GM04503 (cell line): ENCODE measurements at places on chromosomes 1 and 21.
A peak's percentile ranks its signal among the peaks of the same experiment; 100 is the strongest.

GRCh38 chr1:153798468-153798780 lies 23.2 kb downstream of the SLC27A3 start:
- DNase-seq = no peak

- DNase-seq = no peak
Observed at GRCh38 chr1:2383576-2383975, 7.8 kb downstream of the MORN1 start.

DNA sequence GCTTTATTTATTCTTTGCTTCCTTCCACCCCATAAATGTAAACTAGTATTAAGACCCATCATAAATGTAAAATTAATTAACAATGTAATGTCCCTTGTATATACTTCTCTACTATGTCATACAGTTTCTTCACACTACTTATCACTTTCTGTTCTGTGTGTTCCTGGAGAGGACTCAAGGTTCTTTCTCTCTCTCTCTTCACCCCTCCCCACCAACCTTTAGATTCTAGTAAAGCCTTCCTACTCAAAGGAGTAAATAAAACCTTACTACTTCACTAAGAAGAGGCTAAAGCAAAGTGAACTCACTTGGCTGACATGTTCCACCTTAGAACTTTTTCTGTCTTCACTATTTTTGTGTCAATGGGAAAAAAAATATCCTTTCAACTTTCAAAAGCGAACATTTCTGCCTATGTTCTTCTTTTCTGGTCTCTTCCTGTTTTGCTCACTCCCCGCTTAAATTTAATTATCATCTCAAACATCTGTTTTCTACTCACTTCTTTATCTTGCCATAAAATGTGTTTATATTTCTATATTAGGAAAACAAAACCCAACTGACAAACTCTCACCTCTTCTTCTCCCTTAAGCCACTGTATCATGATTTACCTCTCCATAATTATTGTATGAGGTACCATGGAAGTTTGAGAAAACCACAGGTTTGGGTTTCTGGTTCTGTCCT lies 260.3 kb downstream of the DPYD start:
- no peak for DNase-seq

GRCh38 chr1:38246955-38247952 lies 200.7 kb upstream of the POU3F1 start:
- DNase-seq = peak; percentile 20

DNA sequence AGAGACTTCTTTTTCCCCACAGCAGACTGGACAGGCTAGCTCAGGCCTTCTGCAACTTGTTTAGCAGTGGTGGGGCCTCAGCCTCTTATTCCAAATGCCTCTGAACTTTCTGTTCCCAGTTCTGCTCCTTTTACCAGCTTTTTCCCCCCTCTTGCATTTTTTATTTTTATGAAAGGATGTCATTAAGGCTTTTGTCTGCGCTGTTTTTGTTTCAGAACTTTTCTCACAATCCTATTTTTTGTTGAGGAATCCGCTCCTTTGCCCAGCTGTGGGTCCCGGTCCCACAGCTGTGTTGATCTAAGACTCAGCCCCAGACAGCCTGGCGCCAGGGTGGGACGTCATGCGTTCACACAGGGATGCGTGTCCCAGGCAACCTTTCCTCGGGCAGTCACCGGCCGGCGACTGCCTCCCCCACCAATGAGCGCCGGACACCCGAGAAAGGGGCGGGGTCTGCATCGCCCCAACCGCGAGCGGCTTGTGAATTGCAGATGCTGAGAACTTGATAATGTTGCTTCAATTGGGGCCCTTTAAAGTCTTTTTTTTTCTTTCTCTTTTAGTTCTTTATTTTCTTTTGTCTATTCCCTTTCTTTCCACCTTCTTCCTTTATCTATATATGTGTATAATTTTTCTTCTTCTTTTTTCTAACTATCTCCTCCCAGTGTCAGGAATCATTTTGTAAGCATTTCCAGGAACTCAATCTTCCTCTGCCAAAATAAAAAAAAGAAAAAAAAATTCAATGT lies 3.0 kb upstream of the ID3 start:
- peak; percentile 95 for DNase-seq

- no peak for DNase-seq
Observed at GRCh38 chr1:41318135-41318534, 43.1 kb upstream of the FOXO6 start.

DNA sequence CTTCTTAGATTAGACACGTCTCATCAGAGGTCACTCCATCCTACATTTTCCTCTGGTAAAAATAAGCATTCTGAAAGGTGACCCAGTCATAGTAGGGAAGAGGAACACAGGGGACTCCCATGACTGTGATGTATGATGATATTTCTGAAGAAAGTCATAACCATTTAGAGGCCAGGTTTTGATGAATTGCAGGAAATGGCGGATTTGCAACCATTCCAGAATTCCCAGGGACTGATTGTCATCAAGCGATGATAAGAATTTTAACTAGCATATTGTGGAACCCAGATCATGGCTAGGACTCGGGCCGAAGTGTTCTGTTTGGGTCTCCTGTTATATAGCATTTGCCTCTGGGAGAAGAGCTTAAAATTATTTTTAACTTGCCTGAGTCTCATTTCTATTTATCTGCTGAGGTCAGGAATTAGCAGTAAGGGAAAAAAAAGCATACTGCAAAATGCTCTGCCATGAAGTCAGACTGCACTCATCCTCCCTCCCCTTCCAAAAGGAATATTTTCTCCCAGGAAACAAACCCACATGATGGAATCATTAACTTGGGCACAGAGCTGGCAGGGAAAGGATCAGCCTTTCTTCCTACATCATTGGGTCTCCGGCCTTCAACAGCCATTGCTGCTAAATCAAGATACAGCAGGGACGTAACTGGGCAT lies 286.7 kb downstream of the HLX start:
- no peak for DNase-seq

- DNase-seq = no peak
Observed at GRCh38 chr1:53728702-53729455, 10.1 kb downstream of the GLIS1 start.

GRCh38 chr1:215863796-215864195 lies 296.7 kb downstream of the KCTD3 start:
- DNase-seq = no peak

- no peak for DNase-seq
Observed at GRCh38 chr1:240646571-240647240, 34.8 kb upstream of the GREM2 start.

- DNase-seq = no peak
Observed at GRCh38 chr1:228140724-228141225, 696 bp downstream of the GUK1 start.

DNA sequence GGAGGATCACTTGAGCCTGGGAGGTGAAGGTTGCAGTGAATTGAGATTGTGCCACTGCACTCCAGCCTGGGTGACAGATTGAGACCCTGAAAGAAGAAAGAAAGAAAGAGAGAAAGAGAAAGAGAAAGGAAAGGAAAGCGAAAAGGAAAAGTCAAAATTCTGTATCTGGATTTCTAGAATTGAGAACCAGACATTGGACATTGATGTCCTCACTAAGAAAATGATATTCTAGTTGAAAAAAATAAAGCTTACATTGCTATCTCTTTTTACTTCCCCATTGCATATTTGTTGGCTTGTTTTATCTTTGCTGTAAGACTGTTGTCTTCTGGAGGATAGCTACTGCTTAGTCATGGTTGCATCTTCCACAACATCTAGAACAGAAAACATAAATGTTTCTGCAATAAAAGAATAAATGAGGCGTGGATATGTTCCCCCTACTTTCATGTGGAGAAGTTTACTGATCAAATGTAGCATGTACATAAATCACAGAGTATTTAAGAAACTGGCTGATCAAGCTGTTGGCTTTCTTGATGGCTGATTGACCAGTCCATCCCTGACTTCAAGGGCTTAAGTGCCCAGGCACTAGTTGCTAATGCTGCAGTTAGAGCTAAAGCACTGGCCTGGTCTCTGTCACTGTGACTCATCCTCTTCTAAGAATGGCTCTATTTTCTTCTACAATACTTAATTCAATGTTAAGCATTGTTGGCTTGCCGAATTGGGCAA lies 17.7 kb downstream of the CD53 start:
- no peak for DNase-seq

DNA sequence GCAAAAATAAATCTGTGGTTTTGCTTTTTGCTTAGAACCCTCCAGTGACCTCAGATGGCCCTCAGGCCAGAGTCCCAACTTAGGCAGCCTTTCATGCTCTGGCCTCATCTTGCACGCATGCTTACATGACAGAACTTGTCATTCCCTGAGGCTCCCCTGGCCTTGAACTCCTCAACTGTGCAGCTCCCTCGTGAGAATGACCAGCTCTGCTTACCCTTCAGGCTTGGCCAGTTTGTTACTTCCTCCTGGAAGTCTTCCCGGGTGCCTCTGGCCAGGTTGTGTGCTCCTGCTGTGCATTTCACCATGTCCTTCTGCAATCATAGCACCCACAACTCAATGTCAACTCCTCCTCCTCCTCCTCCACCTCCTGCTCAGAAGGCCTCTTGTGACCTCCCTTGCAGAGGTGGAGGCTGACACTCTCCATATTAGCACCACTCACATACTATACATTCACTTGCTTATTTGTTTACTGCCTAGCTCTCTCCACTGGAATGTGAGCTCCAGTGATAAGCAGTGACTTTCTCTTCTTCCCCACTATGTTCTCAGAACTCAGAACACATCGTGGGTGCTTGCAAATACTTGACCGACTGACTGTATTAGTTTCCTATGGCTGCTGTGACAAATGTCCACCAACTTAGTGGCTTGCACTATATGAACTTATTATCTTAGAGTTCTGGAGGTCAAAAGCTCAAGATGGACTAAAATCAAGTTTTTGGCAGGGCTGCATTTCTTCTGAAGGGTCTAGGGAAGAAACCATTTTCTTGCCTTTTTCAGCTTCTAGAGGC lies 41.9 kb downstream of the RCSD1 start:
- DNase-seq = no peak

DNA sequence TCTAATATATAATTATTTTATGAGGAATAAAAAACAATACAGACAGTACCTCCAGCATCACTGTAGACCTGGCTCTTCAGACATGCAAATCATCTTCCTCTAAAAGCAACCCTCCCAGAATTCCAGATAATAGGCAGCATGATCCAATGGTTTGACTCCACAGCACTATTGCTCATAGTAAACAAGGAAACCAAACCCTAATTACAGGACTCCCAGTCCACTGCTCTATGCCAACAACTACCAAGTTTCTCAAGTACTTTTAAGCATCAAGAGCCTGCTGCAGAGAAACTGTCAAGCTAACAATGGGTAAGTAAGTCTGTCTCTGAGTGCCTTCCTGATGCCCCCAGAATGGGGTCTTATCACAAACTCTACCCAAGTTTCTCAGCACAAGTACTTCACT lies 57.2 kb downstream of the EYA3 start:
- DNase-seq = no peak

DNA sequence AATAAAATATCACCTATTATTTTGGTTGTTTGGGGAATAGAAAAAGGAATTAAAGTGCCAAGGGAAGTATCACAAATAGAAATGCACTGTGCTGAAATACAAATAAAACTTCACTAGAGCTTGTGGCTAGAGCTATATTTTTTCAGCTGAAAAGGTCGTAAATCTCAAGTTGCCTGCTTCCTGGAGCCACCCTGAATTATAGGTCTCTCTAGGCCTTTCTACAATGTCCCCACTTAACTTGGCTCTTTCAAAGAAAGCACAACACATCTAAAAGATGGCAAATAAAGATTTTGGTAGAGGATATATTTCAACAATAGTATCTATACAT lies 5.0 kb upstream of the RNF2 start:
- no peak for DNase-seq

DNA sequence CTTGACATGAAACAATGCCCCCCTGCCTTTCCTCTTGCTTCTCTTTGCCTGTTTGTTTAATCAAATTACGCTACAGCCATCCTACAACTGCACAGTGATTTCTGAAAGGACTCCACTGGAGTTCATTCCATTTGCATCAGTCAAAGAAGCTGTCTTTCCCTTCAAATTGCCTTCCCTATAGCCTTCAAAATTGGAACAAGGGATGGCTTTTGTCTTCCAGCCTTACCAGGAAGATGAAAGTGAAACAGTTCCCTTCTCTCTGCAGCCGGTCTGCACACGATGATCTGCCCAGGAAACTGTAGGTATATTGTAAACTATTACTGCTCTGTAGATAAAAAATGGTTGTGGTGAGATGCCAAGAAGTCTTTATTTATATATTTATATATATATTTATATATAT lies 65.6 kb upstream of the ETS2 start:
- DNase-seq = no peak

DNA sequence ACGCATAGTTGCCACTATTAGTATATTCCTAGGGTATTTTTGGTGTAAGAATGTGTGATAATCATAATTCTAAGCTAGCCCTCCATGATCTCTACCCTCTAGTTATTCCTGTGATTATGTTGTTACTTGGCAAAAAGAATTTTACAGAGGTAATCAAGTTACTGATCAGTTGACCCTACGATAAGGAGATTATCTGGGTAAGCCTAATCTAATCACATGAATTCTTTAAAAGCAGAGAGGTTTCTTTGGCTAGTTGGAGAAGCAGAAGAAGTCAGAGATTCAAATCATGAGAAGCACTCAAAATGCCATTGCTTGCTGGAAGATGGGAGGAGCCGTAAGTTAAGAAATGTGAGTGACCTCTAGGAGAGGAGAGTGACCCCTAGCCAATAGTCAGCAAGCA lies 72.7 kb downstream of the RPE65 start:
- DNase-seq = no peak

DNA sequence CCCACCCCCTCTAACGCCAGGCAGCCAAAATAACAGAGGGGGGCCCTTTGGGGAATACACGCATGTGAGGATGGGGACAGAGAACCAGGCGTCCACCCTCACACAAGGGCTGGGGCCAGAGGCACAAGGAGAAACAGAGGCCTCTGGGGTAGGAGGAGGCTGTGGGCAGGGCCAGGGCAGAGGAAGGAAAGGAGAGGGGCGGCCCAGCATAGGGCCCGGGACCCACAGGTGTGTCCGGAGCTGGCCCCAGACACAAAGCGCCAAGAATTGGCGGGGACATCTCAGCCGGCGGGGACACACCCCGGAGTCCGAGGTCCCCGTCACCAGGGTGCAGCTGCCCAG lies 6.7 kb downstream of the PLEKHG5 start:
- no peak for DNase-seq

- no peak for DNase-seq
Observed at GRCh38 chr1:93528412-93528811, 80.5 kb downstream of the FNBP1L start.

DNA sequence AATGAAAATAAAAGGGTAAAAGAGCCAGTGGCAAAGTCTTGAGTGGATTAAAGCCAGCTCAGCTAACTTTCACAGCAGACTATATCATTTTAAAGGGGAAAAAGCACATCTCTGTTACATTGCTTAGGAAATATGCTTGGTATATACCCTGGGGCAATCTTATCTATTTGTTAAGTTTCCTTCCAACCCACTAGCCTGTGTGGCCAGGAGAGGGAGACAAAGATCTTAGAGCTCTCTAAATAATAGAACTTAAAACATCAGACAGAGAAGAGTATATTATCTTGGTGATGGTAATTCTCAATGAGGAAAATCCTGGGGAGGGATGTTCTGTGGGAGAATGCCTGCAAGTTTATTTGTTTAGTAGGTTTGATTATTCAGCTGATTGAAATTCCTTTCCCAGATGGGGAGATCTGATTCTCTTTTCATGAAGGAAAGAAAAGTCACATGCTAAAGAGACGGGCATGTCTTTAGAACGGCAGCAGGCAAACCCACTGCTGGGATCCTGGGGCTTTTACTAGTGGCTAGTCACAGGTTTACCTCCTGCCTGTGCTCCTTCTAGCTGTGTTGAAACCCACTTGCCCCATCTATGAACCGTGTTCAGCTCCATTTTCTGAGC lies 3.6 kb downstream of the KCNE2 start:
- DNase-seq = peak; percentile 37
